Caudate nucleus (tissue), 63 donors: ENCODE measurements at places on chromosomes 5 and 9.

- DNase-seq: no peak
Measured at GRCh38 chr9:110828264-110828663, 159.7 kb downstream of the MUSK start.

DNA sequence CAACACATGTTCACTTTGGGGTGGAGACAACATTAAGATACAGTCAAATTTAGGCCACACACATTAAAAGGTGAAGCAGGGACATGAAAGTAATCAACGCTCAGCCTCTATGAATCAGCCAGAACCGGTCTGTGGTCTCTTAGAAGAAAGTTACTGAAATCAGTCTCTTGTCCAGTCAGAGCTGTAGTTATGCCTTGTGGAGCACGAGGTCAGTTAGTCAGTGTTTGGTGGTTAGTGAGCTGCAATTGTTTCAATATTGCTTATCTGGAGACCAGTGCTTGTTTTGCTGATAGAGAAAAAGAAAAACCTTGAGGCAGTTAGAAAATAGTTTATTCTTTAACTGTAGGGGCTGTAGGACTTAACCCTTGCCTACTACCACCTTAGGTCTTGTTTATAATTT lies 157.8 kb upstream of the RASEF start:
- DNase-seq: no peak

DNA sequence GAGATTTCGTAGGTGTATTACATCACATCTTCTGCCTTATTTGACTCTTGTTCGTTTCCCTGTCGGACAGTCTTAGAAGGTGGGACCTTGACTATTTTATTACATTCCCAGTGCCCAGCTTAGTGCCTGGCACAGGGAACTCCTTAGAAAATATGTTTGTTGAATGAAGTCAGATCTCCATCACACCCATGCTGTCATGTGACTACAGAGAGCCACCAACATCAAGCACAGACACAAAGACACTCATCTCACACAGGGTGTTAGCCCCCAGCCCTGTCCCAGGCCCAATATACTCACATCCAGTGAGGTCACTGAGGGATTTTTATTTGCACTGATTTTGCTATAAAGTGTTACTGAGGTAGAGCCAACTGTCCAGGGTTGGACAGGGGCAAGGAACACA lies 692 bp upstream of the SRA1 start:
- DNase-seq: no peak

- no peak for DNase-seq
Measured at GRCh38 chr5:93150311-93151012, 430.6 kb downstream of the NR2F1-AS1 start.

GRCh38 chr5:127923804-127924570 lies 159.6 kb upstream of the SLC12A2 start:
- no peak for DNase-seq

DNA sequence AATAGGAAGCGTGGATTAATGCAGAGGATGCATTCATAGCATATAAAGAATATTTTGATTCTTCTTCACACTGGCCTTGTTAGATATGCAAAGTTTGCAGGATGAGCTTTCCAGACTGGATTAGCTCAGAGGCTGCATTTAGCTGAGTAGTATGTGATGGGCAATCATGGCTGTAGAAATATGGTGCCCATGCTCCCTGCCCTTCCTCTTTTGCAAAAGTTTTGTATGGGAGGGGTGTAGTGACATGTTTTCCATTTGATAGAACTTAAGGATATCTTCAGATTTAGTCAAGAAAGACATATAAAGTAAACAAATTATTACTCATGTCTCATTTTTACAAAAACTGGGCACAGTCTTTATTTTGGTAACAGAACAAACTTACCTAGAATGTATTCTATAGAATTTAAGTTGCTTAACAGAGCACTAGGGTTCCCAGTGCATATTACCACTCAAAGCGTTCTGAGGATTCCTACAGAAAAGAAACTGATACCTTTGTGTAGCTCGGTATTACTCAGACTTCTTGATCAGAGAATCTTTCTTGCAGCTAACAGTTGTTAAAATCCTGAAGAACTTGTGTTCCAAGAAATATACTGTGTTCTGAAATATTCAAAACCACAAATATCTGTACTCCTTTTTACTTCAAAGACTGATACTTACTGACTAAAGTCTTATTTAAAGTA lies 9.8 kb downstream of the GTF3C4 start:
- DNase-seq: no peak
